ENCODE measurements at places on chromosomes 2 and 18.
A peak's percentile ranks its signal among the peaks of the same experiment; 100 is the strongest.

DNA sequence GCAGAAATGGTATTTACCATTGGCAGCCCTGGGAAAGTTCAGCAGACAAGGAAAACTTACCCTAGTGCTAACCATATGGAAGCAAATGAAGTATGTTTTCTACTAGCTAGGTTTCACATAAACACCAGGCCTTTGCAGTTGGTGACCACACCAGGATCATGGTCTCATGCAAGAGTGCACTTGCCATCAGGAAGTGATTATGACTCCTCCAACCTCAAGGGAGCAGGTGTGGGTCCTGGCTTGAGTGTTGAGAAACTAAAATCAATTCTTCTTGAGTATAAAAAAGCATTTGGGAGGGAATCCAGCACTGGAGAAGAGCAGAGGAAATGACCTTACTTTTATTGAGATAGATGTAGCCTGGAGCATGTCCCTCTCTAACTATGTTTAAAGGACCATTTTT, 56.8 kb upstream of the SPAG16 start:
- DNase-seq: no peak

GRCh38 chr2:9675415-9676351, 44.9 kb upstream of the YWHAQ start:
- DNase-seq: no peak

GRCh38 chr2:186827862-186828492, 21.0 kb downstream of the ZSWIM2 start:
- DNase-seq: no peak

GRCh38 chr2:138910427-138910826, 130.2 kb upstream of the NXPH2 start:
- no peak for DNase-seq

- DNase-seq: no peak
Observed at GRCh38 chr18:9281780-9282179, 52.8 kb upstream of the TWSG1 start.

DNA sequence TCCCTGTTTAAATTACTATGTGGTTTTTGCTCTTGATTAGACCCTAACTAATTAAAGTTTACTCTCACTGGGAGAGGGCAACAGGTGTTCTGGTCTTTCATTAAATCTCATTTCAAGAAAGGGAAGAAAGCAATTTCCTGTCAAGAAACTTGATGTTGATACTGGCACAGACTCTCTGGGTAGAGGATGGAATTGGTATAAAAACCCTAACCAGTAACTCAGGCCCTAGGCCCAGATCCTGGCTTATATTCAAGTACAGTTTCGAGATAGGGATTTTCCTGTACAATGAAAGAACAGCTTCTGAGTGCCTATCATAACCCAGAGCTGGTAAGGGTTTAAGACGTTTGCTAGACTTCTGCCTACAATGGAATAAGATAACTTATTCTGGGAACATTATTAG, 61.6 kb upstream of the ACYP2 start:
- no peak for DNase-seq

- no peak for DNase-seq
Observed at GRCh38 chr2:170229744-170230143, 51.8 kb downstream of the MYO3B start.

DNA sequence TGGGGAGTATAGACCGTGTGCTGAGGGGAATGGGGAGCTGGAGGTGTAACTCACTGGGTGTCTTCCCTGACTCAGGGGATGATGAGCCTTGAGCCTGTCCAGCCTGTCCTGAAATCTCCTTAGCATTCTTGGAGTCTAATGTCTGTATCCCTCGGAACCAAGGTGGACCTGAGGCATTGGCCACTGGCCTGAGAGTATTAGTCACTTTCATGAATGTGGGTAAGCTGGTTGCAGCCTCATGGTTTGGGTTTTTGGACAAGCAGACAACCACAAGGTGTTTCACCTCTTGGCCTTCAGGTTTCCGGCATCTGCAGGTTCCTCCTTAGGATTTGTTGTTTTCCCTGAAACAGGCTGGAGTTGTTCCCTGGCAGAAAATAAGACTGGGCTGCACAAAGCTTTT, 63.2 kb downstream of the PRKCE start:
- DNase-seq: no peak

DNA sequence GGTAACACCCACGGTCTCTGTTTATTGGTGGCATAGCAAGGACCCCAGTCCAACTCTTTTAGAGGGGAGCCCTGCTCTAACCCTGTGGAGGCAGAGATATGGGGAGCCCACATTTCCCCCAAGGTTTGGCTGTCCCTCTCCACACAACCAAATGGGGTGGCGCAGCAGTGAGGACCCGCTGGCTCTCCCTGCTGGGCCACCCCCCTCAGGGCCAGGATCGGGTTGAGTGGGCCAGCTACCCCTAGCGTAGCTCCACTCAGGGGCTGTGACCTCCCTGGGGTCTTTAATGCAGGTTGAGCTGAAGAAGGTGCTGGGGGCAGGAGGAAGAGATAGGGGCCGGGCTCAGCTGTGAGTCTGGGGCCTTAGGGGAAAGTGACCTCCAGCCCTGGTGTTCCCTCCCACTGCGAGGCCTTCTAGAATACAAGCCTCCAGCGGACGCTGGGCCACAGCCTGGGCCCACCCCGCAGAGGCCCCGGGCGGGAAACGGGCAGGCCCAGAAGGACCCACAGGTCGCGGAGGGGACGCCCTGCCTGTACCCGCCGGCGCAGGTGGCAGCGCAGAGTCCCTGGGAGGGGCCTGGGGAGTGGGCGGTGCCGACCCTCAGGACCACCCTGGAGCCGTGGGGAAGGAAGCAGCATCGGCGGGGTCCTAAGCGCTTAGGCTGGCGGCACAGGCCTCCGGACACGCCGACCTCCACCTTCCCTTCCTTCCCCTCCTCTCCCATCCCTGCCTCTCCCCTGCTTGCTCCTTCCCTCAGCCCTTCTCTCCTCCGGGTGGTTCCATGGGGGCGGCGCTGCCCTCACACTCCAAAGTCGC, 9.6 kb downstream of the CROCC2 start:
- DNase-seq: no peak

GRCh38 chr18:74243127-74243526, 48.6 kb downstream of the CYB5A start:
- no peak for DNase-seq

DNA sequence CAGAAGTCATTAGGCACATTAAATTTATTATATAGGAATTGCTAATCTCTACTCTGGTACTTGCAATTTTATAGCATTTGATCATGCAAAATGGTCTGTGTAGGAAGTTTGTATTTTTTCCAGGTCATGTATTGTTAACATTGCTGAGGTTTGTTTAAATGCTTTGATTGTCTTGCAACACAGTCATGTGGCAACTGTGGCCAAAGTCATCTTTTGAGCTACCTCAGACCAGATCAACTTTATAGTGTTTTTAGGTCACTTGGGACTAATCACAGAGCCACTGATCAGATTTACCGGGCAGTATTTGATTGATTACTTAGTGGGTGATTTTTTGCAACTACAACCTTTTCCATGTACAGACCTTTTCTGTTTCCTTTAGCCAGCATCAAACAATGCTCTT, 3.7 kb downstream of the SERPINB5 start:
- no peak for DNase-seq

- no peak for DNase-seq
Observed at GRCh38 chr2:240520130-240520973, 37.4 kb downstream of the ANKMY1 start.

DNA sequence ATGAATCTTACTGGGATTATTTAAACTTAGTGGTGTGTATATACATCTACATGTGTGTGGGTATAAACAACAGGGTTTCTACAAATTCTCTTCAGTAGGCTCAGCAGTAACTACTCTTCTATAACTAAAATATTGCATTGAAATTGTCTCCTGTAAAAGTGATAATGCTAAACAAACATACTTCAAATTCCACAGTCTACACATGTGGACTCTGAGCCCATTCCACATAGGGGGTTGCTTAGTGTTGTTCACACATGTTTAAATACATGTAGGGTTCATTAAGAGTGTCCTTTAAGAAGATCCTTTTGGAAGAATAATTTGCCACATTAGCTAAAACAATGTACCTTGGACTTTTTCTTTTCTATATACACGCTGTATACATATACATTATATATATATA, 152.8 kb upstream of the VRK2 start:
- DNase-seq: no peak

- DNase-seq: peak; percentile 55
Observed at GRCh38 chr18:12008181-12008767, 27.0 kb downstream of the IMPA2 start.

DNA sequence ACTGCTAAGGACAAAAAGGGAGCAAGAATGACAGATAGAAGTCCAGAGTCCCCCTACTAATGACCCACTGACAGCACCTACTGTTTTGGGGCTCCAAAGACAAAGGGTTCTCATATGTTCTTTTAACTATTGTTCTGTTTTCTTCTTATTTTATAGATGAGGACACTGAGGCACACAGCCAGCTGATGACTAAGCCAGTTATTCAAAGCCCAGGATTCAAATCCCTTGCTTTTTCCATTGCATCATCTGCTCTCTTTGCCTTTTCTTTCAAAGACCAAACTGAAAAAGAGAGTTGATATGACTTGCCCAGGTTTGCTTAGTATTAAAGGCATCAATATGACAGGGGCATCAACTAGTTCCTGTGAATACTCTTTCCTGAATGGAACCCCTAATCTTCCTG, 299.8 kb downstream of the LRATD1 start:
- no peak for DNase-seq

DNA sequence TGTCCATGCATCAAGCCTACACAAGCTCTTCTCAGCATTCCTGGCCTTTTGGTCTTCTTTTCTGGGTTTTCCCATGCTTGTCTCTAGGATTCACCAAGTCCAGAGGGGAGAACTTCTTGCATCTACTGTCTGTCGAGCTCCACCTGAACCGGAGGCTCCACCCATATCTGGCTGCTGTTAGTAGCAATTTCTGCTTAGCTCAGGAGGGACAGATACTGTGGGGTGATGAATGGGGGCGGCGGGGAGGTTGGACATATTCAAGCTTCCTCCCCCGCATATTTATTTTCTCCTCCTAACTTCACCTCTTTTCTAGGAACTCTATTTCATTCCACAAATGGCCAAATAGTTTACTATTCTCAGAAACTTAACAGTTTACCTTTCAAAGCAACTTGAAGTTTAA, 163.5 kb downstream of the PTH2R start:
- no peak for DNase-seq

Measured in HT-29 (cell line).